ENCODE measurements at places on chromosomes 6 and 20.

- no peak for DNase-seq
These were observed 42.7 kb downstream of the MAFB start for GRCh38 chr20:40646361-40646760.

- no peak for DNase-seq
These were observed 177.8 kb upstream of the ECI2 start for GRCh38 chr6:4313044-4313686.

DNA sequence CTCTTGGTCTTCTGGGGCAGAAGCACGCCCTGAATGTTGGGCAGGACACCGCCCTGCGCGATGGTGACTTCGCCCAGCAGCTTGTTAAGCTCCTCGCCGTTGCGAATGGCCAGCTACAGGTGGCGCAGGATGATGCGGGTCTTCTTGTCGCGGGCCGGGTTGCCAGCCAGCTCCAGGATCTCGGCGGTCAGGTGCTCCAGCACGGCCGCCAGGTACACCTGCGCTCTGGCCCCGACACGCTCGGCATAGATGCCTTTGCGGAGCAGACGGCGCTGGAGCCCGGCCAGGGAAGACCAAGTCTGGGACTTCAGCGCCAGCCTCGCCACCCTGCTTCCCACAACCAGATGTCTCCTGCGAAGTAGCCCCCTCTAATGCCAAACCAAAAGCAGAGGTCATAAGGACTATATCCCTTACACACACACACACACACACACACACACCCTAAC, 8.0 kb upstream of the SLC17A3 start:
- peak; percentile 18 for DNase-seq

DNA sequence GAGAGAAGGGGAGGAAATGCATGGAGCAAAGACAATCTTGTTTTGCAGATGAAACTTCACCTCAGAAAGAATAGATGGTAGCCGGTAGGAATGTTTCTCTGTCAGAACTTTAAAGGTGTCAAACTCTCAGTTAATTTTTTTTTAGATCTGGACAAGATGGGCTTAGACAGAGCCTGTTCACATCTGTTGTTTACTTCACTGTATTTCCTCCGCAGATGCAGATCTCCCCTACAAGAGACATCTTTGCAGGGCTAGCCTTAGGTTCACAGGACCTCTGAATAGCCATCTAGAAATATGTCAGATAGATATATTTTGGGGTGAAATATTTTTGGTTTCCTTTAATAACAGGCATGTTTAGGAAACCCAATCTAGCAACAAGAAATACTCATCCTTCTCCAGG, 12.1 kb upstream of the ZBP1 start:
- no peak for DNase-seq

DNA sequence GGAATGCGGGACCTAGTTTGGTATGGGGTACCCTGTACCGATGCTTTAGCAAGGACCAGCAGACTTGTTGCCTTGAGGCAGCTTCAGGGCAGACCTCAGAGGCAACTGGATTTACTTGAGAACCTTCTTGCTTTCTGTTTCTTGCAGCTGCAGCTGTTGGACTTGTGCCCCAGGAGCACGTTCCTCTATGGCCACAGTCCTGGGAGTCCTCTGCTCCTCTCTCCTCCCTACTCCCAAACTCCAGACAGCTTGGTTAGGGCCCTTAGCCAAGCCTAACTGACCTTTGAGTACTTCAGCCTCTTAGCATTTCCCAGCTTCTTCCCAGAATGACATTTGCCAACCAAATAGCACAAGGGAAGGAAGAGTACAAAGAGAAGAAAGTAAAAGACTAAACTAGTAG, 34.7 kb downstream of the GHRH start:
- no peak for DNase-seq

DNA sequence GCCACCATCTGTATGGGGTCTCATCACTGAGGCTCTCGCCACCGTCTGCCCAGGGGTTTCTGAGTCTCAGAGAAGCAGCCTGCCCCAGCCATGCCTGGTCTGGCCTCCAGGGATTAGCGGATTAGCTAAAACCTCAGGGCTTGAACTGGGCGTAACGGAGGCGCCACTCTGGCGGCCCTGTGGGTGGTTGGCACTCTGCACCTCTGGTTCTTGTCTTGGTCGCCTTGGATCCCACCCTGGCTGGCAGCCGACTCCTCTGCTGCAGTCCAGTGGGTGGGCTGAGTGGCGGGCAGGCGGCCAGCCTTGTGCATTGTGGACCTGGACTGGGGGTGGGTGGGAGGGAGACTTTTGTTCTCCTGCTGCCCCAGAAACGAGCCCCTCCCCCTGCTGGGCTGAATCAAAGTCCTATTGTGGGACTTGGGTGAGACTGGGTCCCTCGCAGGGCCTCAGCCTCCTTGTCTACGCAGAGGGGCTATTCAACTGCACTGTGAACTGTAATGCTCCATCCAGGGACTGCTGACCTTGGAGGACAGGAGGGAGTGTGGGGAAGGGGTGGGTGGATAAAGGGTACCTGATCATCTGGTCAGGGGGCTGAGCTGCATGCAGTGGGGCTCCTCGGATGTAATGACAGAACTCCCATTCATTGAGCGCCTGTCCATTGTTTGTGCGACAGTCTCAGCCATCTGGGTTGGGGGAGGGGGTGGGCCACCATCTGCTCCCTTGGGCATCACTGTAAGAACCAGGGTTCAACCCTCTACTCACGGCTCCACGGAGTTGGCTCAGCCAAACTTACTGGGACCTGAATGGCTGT, 23.9 kb downstream of the SUN5 start:
- DNase-seq: no peak

DNA sequence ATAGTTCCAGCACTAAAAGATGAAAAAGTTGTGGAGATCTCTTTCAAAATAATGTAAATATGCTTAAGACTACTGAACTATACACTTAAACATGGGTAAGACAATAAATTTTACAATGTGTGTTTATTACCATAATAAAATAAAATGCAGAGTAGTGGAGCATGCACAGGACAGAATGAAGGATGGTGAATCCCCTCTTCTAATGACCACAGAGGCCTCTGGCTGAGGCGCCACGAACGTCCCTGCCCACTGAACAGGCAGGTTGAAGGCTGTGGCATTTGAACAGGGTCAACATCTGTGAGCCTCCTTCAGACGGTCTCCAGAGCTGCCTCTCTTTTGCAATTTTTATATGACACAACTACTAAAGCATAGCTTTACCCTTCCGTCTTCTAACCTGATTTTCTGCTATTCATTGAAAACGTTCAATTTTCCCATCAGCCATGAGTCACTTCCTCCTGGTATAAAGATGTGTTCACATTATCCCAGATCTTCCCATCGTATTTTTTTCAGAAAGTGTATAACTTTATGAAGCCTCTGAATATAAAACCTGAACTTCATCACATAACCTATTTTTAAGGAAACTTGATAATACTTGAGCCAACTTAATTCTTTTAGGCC, 37.8 kb downstream of the ADGRF4 start:
- DNase-seq: no peak

GRCh38 chr6:112253841-112254816, at the start of gene LAMA4:
Gene LAMA4 (minus strand): TSS chr6:112254567. CDS start chr6:112254150, 417 bp downstream.
- no peak for DNase-seq

GRCh38 chr6:150470131-150470530, 101.3 kb downstream of the IYD start:
- DNase-seq: no peak

GRCh38 chr6:16956361-16956760, 145.5 kb upstream of the STMND1 start:
- DNase-seq: no peak

GRCh38 chr6:16345449-16346330, 107.3 kb downstream of the GMPR start:
- DNase-seq: no peak

DNA sequence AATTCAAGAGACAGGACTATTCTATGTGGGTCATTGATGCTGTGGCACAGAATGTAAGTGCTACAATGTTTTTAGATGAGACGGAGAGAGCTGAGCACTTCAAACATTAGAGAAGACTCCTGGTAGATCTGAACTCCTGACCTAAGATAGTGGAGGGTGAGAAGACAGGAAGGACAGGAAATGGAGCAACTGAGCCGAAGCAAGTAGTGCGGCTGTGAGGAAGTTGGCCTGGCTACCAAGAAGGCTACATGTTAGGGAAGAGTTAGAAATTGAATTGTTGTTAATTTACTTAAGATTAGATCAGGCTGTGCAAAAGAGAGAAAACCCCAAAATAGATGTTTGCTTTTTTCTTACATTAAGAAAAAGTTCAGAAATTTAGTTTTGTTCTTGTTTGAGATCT, 14.4 kb upstream of the MLIP start:
- no peak for DNase-seq

All from effector memory CD4-positive, alpha-beta T cell (primary cell).